NCI-H2227 treated with DMSO at 0.1 percent for 48 hours (cell line): ENCODE measurements at places on chromosomes 16 and 17.
A peak's percentile ranks its signal among the peaks of the same experiment; 100 is the strongest.

DNA sequence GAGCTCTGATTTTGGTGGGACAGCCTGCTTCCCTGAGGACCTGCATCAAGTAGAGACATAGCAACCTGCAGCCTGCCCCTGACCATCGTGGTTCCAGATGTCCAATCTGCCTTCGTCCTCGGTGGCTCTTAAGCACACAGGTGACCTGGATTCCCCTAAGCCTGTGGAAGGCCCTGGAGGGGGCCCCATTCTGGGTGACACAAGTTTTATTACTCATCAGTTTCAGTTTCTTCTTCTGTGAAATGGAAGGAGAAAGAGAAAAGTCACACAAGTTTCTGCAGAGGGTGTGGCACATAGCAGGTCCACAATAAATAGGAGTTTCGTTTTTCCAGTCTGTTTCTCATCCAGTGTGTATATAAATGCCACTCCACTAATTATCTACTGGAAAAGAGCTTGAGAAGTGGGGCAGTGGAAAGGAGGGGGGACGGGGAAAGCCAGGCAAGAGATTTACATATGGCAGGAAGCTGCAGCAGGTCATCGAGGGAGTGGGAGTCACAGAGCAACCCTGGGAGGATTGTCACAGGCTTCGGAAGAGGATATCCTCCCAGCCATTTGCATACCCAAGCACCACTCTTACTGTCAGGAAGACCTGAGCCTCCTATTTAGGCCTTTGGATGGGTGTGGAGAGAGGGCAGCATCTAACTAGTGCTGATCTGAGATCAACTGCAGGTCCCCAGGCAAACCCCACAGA is 10.0 kb upstream of the NOS2 start:
- DNase-seq = no peak

DNA sequence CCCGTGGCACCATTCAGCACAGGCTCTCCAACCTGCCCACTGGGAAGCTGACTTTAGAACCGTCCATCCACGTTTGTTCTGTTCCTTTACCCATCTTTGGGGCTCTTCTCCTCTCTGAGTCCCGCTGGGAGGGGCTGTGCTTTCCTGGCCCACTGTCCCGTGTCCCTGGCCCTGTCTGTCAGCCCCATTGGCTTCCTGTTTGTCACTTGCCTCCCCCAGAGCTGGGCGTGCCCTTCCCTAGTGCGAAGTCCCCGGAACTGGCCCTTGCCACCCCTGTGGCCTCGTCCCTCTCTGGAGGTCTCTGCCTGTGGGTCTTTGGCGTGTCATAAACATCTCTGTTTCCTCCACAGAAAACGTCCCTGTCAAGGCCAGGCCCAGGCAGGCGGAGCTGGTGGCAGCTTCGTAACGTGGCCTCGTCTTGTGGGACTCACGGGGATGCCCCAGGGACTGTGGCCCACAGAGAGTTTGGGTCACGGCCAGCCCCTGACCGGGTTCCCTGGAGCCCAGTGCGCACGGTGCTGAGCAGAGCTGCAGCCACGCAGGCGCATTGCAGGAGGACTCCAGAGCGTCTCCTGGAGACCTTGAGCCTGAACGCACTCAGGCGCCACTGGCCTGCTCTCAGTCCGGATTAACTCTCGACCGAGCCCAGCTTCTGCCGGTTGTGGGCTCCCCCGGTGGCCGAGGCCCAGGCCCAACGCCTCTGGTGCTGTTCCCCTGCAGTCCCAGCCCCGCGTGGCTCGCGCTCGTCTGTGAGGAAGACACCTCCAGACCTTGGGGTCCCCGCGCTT is 7.3 kb downstream of the CHMP6 start:
- no peak for DNase-seq

DNA sequence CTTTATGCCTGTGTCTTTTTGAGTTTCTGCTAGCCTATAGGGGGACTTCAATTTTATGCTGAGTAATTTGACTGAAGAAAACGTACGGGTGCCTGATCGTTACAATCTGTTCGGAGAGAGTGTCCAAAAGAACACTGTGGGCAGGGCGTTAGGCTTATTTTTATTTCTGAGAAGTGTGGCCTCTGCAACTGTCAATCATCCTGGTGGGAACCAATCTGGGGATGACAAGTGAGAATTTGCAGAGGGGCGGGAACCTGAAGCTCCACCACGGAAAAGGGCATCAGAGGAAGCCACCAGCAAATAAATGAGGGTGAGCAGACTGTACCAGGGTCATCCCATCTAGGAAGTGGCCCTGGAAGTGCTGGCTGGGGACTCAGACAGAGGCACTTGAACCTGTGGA is 12.0 kb upstream of the CDYL2 start:
- no peak for DNase-seq

GRCh38 chr16:19853132-19853741 is 31.4 kb downstream of the GPRC5B start:
- no peak for DNase-seq

GRCh38 chr17:80719449-80719848 is 174.8 kb downstream of the RPTOR start:
- DNase-seq = no peak

- no peak for DNase-seq
These were observed 442.6 kb downstream of the SHISA9 start for GRCh38 chr16:13344001-13344400.

- DNase-seq = no peak
These were observed 4.8 kb downstream of the IL4R start for GRCh38 chr16:27318392-27319256.

DNA sequence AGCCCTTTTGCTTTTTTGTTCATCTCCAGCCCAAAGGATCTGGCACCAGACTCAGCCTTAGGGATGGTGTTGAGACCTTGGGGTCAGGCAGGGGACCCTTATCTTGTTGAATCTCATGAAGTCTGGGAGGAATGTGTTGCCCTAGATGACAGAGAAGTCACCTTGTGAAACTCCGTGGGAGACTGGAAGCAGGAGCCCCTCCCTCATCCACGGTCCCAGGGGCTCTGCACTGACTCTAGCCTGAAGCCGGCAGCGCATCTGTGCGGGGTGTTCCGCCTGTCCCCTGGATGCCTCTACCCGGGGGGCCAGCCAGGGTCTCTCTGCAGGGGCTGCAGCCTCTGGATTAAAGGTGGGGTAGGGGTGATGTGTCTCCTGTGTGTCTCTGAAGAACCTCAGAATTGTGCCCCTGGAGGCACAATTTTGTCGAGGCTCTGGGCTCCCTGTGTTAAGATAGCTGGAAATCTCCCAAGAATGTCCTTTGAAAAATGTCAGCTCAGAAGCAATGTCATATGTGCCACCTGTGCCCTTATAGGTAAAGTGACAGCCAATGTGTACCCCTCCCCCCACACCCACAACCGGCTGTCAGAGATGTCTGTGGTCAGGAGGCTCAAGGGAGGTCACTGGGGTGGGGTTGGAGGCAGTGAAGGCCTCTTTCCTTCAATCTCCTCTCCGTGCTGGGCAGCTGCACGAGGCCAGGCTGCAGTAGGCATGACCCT is 32.1 kb upstream of the CDC42EP4 start:
- peak; percentile 57 for DNase-seq

DNA sequence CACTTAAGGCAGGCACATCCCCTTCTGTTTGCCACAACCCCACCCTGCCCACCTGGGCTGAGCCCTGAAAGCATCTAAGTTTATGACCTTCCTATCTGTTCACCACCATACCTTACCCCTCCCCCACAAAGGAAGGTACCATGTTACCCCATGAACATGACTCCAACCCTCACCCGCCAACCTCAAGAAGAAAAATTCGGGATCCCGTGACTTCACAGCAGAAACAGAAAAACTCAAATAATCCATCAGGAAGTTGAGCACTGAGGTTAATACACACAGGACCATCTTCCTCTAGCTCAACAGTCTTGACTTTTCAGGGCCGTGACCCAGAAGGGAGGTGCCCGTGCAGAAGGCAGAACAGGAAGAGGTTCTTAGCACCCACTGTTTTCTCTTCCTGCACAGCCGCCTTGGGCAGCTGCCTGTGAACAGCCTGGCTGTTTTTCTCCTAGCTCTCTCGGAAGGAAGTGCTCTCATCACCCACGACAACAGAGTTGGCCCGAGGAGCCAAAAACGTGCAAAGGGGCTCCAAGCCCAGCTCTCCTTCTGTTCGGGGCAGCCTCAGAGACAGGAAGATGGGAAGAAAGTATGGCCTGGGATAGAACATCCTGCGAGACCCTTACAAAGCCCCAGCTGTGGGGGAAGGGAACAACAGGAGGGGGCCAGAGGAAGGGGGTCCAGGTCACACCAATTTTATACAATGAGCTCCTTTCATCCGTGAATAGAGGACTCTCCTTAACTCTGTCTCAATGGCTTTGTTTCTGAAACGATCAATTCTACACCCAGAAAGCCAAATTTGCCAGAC is 101.1 kb downstream of the XYLT1 start:
- no peak for DNase-seq

DNA sequence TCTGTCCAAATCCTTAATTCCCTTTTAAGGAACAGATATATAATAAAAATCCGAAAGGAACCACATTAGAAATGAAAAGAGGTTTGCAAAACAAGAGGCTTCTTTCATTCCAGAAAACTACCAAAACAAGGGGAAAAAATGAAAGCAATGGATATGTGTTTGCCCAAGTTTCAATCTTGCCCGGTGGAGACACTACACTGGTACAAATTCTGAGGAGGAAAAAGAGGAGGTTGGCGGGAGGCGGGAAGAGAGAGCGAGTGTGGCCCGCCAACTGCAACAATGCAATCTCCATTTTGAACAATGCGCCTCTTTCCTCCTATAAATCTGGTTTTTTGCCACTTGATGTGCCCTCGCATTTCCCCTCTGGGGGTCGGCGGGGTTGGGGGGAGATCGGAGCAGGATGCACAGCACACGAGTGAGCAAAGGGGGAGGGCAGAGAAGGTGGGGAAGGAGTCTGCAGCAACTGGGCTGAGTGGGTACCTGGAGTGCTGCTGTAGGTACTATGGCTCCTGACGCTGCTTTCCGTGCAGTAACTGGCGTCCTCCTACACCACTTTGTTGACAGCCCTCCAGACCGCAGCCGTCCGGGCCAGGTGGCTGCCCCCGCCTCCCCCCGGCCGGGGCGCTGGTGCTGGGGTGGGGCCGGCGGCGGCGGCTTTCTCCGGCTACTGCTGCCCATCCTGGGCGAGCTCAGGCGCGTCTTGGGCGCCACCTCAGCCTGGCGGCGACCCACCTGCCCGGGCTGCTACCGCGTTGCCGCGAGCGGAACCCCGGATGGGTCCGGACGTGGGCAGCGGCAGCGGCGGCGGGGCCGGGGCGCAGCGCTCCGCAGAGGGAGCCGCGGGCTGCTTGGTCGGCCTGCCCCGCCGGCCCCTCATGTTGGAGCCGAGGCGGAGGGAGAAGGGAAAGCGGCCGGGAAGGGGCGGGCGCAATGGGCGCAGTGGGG is 93.8 kb upstream of the PLEKHM1 start:
- no peak for DNase-seq
